ENCODE measurements at places on chromosomes 5 and 9. TPM values are rescaled to one million over a fixed set of nuclear protein-coding genes. Genes with fewer than 3 reads are reported as not detected.

GRCh38 chr5:17096952-17097695, 120.3 kb upstream of the BASP1 start:
- no peak overlapping the region for H3K27ac ChIP-seq
- no peaks in the 10 kb centered on the region for H3K36me3 ChIP-seq
- no peak overlapping the region for H3K4me3 ChIP-seq
- no peaks in the 10 kb centered on the region for H3K4me1 ChIP-seq
- no peak for DNase-seq

GRCh38 chr9:128727640-128728248, 3.8 kb upstream of the ZDHHC12 start:
- peaks cover 31% of the 10 kb centered on the region for H3K36me3 ChIP-seq
- H3K27me3 ChIP-seq, result no peaks in the 10 kb centered on the region
- H3K4me3 ChIP-seq, result no peak overlapping the region
- H3K27ac ChIP-seq, result peak overlapping the region; percentile 93

DNA sequence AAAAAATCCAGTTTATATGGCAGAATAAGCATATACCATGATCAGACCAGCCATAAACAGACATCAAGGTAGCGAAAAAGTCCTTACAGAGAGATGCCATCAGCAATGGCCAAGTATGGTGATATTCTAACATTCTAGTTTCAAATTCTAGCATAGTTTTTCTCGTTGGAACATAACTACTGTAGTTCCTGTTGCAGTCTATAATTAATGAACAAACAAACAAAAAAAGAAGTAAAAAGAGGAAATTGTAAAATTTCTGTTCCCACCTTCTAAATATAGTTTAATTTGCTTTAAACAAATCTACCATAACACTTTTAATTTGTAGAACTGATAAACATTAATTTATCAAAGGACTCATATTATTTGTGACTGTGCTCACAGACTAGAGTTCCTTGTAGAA, 9.9 kb upstream of the CD180 start:
- no peaks in the 10 kb centered on the region for H3K27me3 ChIP-seq
- no peak overlapping the region for H3K27ac ChIP-seq
- H3K36me3 ChIP-seq, result no peaks in the 10 kb centered on the region
- H3K4me3 ChIP-seq, result no peak overlapping the region
- peaks cover 54% of the 10 kb centered on the region for H3K4me1 ChIP-seq

The KLHL9 gene
- total RNA-seq, result 24.8 TPM

The ROR2 gene
- total RNA-seq, result 4.5 TPM

GRCh38 chr5:100693481-100693880, 158.3 kb downstream of the FAM174A start:
- H3K36me3 ChIP-seq, result no peaks in the 10 kb centered on the region
- no peak for DNase-seq
- H3K4me3 ChIP-seq, result no peak overlapping the region
- no peaks in the 10 kb centered on the region for H3K27me3 ChIP-seq
- H3K4me1 ChIP-seq, result no peaks in the 10 kb centered on the region

The CARTPT gene
- 0.24 TPM for total RNA-seq
